Caudate nucleus (tissue), 63 donors: ENCODE measurements at places on chromosomes 1 and 21.

GRCh38 chr1:5253036-5253435, 598.6 kb downstream of the AJAP1 start:
- DNase-seq = no peak

DNA sequence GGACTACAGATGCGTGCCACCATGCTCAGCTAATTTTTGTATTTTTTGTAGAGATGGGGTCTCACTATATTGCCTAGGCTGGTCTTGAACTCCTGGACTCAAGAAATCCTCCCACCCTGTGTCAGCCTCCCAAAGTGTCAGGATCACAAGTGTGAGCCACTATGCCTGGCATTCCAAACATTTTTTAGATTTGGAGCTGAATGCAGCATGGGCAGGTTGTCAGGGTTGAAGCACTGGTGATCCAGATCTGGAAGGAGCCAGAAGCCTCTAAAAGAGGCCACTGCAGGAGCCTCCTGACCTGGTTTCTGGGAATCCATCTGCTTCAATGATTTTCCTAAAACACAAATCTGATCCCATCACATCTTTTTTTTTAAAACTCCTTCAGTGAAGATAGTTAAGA, 1.8 kb upstream of the CTPS1 start:
- DNase-seq = no peak

DNA sequence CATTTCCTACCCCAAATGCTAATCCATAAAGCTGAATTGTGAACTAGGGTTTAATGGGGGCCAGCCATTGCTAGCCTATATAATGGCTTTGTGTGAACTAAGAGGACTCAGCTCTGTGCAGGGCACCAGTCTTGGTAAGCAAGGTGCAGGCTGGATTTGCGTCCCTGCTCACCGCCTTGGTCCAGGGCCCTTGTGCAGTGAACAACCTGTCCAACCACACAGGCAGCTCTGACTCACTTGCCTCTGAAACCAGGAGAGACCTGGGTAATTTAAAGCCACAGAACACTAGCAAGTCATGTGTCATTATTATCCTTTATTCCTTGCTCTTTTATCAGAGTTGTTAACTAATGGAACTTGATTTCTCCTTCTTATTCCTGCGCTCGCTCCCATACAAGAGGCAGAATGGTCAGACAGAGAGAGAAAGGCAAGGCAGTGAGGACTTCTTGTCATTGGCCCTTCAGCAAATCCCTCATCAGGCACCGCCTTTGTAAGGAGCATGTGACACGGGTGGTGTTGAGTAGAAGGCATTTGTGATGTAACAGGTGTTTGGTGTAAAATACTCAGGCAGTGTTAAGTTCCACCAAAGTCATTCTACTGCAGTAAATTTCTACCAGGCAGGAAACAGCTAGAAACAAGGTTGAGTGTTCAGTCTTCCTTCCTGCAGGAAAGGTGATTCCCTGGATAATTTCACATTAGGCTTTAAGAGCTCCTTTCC, 67.3 kb upstream of the OLIG2 start:
- DNase-seq = no peak

- no peak for DNase-seq
Observed at GRCh38 chr1:182731852-182732575, 47.6 kb upstream of the RGS8 start.

GRCh38 chr1:11765661-11766428, 3.9 kb downstream of the C1orf167 start:
- DNase-seq = no peak

DNA sequence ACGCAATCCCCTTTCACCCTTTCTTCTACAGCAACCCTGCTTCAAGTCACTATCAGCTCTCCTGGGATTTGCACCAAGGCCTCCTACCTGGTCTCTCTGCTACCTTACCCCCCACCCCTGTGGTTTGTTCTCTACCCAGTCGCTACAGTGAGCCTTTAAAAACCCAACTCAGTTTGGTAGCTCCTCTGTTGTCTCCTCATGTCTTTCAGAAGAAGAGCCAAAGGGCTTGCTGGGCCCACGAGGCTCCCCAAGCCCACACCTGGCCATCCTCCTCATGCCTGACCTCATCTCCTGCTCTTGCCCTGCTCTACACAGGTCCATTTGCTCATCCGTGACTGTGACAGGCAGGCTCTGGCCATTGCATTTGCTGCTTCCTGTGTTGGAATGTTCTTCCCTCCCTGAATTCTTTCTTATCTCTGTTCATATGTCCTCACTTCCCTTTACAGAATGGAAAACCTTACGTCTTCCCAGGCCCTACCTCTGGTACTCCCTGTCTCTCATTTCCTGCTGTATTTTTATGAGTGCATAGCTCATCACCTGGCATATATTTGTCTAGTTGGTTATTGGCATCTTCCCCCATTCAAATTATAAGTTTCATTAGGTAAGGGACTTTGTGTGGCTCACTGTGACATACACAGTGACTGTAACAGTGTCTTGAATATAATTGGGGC, 3.3 kb downstream of the RGS16 start:
- DNase-seq = no peak

DNA sequence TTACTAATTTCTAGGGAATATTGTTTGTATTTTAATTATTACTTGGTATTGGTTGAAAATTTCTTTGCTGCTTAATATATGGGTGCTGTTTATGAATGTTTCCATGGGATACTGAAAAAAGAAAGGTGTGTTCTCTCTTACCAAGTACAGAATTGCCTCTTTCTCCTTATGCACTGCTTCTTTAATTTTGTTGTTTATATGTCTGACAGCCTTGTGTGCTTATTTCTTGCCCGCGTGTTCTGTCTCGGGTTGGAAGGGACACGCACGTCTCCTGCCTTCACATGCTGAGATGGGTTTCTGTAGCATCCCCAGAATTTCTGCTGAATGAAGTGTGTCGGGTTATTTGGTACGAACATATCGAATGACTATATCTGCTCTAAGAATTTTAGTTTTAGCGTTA, 51.1 kb downstream of the AGPAT3 start:
- no peak for DNase-seq

- no peak for DNase-seq
Observed at GRCh38 chr1:158126425-158126824, 54.3 kb upstream of the CD1D start.

- no peak for DNase-seq
Observed at GRCh38 chr1:16971341-16972188, 8.9 kb downstream of the MFAP2 start.

- no peak for DNase-seq
Observed at GRCh38 chr1:178160736-178161475, 67.0 kb downstream of the RASAL2 start.

- no peak for DNase-seq
Observed at GRCh38 chr1:36763771-36764170, 270.5 kb downstream of the GRIK3 start.

DNA sequence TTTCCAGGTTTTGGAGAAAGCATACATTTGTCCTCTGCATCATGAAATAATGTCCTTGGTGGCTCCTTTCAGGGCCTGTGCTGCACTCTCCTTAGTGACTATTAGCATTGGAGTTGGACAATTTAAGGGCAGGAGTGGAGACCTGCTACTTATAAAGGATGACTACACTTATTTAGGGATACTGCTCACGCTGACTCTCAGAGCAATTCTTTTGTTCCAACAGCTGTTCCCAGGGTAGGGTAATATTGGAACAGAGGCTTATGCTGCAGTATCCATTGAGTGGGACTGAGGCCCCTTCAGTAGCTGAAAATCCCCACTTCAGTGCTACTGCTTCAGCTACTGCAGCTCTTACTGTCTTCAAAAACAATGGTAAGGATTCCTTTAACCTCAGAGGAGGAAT, 84.6 kb downstream of the GPR88 start:
- DNase-seq = no peak

GRCh38 chr1:193476748-193477147, 290.3 kb upstream of the B3GALT2 start:
- no peak for DNase-seq

- no peak for DNase-seq
Observed at GRCh38 chr21:16315223-16315622, 585.4 kb downstream of the USP25 start.

DNA sequence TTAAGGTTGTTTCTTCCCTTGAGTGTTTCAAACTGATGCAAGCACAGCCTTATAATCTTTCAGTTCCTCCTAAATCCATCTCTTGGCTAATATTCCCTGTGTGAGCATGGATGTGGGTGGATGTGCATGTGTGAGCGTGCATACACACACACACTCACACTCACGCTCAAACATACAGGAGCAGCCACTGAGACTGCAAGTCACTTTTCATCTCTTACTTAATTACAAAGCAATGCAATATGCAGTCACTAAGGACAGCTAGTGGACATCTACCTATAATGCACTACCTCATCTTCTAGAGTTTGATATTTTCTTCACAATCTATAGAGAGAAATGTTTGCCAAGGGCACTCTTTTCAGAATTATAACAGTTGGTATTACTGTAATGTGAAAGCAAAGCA, 1.4 kb downstream of the ESRRG start:
- no peak for DNase-seq

DNA sequence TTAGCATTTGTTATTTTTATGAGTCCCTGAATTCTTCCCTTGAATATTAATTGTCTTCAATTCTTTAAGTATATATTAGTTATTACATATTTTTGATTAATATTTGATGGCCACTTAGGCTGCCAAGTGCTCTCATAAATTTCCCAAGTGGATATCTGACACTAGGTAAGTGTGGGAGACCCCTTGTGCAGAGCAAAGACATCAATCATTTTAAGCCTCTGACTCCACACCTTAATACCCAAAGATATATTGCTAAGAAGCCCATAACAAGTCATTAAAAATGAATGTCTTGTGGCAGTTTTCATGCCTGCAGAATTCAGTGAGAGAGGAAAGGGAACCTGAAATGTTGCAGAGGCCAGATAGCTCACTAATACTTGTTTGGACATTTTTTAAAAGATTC, 58.4 kb upstream of the PROX1 start:
- no peak for DNase-seq

GRCh38 chr1:152118915-152119314, 3.7 kb upstream of the TCHH start:
- no peak for DNase-seq

DNA sequence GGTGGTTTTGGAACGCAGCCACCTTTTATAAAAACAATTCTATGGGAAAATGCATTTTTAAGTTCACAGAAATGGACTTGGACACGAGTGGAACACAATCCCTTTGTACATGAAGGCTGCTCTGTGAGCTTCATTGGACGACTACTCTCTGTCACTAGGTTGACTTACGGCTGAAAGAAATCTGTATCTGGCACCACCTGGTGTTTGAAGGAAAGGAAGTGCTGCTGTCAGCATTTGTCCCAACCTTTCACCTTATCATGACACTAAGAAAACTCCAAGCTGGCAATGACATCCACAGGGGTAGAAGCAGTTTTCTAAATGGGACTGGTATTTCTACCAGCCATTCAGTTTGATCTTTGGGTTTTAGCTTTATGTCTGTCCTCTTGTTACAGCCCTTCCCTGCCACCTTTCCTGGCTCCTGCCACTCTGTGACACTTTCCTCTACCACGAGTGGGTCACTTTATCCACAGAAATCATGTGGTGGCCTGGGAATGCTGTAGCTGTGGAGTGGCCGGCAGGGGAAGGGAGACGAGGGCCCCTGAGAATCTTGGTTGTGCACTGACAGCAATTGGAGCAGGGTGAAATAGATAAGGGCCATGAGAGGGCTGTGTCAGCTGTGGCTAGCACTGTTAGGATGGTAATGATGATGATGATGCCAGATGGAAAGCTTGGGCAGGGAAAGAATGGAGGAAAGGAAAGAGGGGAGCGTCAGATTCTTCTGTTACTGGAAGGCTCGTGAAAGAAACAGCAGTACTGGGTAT, 85.2 kb downstream of the TBX19 start:
- DNase-seq = no peak

DNA sequence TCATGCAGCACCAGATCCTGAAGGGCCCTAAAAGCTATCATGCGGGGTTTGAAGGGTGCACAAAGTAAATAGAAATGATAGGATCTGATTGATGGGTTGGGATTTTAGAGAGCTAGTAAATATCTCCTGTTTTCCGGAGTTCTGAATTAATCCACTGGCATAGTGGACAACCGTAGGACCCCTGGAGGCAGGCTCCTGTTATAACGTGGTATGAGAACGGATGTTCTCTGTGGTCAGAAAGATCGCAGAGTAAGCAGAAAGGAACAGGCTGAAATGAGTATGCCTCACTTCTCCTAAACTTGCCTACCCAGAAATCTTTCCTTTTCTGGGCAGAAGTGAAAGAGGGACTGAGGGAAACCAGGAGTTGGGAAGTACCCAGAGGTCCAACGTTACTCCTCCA, 470.8 kb downstream of the AJAP1 start:
- no peak for DNase-seq

DNA sequence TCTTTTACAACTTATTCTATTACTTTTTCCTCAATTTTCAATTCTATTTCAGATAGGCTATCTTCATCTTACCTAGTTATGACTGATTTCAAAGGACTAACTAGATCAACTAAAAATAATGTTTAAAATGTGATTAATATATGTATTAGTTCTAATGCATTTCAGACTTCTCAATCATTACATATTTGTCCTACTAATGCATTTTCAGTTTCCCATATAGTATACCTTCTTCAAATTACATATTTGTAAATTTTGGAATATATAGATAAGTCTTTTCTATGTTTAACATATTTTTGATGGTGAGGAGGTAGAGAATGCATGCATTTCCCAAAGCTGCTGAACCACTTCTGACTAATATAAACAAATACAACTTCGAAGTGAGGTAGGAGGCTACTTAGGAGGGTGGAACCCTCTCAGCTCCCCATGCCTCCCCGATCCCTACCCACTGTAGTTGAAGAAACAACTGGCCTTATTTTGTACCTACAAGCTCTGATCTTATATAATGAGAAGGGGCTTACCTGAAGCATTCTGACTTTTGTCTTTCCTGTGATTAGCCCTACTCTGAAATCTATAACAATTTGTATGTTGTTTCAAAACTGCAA, 1.7 kb downstream of the TRMT1L start:
- DNase-seq = no peak

- DNase-seq = no peak
Observed at GRCh38 chr1:66681686-66682085, 70.6 kb upstream of the DYNLT5 start.

- no peak for DNase-seq
Observed at GRCh38 chr1:26932531-26932930, 11.0 kb downstream of the NUDC start.

DNA sequence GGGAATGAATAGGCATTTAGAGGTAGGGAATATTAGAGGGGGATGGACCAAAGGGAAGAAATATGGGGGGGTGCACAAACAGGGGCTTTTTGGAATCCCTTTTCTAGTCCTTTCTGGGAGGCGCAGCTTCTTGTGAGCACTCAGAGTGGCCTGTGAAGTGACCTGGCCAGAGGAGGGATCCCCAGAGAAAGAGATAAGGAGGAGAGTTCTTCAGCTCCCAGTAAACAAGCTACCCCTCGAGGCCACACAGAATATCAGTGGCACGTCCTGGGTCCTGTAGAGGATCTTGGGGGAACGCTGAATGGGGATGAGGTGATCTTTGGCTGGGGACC, 19.4 kb downstream of the VANGL2 start:
- DNase-seq = no peak

DNA sequence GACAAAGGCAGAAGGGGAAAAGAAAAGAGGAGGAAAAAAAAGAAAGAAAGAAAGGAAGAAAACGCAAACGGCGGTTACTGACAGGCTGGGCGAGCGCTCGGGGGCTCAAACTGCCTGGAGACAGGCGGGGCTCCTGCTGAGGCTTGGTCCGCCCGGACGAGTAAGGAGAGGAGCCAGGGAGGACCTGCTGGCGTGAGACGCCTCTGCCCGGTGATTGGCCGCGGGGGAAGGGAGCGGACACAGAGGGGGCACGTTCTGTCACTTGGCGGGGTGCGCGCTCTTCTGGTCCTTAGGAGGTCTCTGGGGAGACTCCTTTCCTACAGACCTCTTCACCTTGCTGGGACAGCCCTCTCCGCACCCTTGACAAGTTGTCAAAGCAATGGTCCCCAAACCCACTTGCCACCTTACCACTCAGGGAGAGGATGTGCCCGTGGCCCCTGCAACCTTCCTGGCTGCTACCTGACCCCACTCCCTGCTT, 791 bp upstream of the PIK3R3 start:
- DNase-seq = no peak
